Inflammatory macrophage (primary cell): ENCODE measurements at places on chromosomes 7 and 10.

- peak; percentile 37 for DNase-seq
Observed at GRCh38 chr7:83947260-83947659, 247.3 kb downstream of the SEMA3A start.

DNA sequence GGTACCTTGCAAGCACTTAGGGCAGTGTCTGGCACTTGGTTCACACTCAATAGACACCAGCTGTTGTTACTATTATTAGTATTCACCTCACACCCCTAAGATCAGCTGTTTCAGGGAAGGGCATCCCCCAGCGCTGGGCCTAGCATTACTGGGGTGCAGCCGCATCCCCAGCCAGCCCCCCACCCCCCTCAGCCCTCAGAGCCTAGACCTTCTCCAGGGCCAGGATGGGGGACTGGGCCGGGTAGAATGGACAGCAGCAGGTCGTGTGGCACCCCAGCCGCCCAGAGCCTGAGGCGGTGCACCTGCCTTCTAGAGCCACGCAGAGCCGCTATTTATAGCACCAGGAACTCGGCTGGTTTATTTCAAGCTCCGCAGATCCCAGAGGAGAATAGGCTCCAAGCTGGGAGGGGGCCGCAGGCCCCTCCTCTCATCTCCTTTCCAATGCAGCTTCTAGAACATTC is 60.5 kb downstream of the GTF2IRD1 start:
- DNase-seq, result no peak

GRCh38 chr7:46763344-46763743 is 818.6 kb downstream of the TNS3 start:
- no peak for DNase-seq

DNA sequence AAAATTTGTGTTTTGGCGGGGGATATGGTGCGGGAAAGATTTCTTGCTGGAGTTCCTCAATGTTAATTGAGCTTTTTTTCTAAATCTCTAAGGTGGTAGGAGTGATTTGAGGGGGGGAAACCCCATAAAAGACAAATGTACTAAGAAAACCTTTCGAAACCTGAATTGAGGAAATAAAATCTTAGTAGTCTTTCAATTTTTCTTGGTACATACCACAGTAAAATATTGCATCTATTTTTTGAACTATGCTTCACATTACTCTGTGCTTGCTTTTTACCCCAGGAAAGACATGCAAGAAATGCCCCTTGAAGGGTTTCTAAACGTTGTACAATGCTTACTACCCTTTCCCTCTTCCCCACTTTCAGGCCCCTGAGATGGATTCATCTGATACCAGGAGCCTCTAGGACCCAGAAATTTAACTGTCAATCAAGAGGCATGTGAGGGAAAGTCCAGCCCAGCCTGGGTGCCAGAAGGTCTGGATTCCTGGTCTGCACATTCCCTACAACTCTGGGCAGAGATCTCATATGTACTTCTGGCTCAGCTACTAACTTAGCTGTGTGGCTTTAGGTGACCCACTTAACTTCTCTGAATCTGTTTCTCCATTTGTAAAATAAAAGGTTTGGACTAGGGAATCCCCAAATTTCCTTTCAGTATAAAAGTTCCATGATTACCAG is 5.8 kb upstream of the PDCD4 start:
- peak; percentile 37 for DNase-seq

- peak; percentile 22 for DNase-seq
Observed at GRCh38 chr10:11516431-11516746, 95.1 kb downstream of the USP6NL start.

GRCh38 chr7:158354861-158355260 is 232.8 kb downstream of the PTPRN2 start:
- no peak for DNase-seq

- DNase-seq, result peak; percentile 76
Observed at GRCh38 chr10:118241229-118242137, 100.6 kb downstream of the FAM204A start.

- no peak for DNase-seq
Observed at GRCh38 chr7:94439893-94440381, 45.2 kb downstream of the COL1A2 start.

DNA sequence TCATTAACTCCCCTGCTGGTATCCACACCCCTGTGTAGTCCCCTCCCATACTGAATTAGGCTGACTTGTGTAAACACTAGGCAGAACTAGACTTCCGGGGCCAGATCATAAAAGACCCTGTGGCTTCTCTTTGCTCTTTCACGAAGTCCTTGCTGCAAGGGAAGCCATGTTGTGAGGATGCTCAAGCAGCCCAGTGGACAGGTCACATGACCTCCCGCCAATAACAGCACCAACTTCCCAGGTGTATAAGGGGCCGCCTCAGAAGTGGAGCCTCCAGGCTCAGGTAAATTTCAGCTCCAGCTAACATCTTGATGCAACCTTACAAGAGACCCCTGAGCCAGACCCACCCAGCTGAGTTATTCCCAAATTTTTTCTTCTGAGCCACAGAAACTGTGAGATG is 11.3 kb upstream of the FOXK1 start:
- DNase-seq, result no peak

DNA sequence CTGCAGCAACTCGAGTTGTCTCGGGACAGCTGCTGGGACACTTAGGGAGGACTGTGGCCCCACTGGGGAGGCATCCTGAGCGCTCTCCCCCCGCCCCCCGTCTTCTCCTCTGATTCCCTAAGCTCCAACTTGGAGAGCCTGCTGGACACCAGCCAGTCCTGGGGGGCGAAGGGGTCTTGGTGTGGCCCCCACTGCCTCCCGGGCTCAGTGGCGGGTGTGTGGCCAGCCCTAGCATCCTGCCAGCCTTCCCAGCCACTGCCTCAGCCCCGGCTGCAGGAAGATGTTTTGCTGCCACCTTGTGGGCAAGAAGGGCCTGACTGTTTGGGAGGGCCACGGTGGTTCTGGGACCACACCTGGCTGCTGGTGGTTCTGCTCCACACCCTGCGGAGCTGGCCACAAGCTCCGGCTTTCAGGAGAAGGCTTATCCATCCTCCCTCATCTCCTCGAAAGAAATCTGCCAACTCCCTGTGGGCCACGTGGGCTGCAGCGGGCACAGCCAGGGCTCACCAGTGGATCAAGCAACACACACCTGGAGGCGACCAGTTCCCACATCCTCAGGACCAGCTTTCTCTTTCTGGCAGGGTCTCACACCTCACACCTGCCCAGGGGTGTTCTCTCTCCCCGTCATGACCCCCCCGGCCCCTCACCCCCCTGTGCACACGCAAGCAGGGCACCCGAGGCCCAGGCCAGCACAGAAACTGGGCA is 24.8 kb downstream of the AGAP3 start:
- peak; percentile 63 for DNase-seq

GRCh38 chr7:80608336-80608735 is 30.1 kb upstream of the CD36 start:
- no peak for DNase-seq

GRCh38 chr7:112150823-112151641 is 55.2 kb downstream of the DOCK4 start:
- no peak for DNase-seq

GRCh38 chr10:79180414-79181221 is 111.9 kb downstream of the ZMIZ1 start:
- peak; percentile 87 for DNase-seq

GRCh38 chr7:85776691-85777345 is 590.0 kb upstream of the SEMA3D start:
- no peak for DNase-seq

- DNase-seq, result peak; percentile 83
Observed at GRCh38 chr10:22605168-22605567, 109.2 kb downstream of the PIP4K2A start.

DNA sequence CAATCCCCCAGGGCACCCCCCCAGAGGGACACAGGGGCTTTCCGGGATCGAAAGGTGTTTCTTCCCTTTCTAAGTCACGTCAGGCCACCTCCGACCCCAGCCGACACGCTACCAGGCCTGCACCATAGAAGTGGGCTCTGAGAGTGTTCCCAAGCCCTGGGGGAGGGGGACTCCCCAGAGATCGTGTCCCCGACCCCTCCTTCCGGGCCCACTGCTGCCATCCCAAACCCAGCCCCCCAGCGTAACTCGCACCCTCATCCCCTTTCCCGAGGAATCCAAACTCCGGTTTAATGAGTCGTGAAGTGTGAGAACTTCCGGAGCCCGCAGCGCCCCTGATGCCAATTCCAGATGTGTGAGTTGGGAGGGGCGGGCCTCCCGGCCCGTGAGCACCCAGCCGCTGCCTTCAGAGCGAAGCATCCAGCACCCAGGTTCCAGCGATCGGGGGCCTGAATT is 11.3 kb downstream of the UNCX start:
- DNase-seq, result no peak

DNA sequence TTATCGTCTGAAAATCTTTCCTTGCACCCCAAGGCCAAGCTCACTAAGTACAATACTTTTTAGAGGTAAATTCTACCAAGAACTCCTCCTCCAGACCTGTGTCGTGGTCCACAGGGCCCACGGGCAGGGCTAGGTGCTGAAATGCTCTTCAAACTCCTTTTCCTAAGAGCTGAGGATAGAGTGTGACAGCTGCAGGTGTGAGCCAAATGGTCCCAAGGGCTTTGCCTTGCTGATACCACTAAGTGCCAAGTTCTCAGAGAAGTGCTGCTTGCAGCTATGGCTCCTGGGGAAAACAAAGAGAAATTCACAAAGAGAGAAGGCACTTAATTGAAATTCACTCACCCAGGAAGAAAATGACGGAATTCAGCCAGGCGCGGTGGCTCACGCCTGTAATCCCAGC is 868.9 kb upstream of the AUTS2 start:
- no peak for DNase-seq

DNA sequence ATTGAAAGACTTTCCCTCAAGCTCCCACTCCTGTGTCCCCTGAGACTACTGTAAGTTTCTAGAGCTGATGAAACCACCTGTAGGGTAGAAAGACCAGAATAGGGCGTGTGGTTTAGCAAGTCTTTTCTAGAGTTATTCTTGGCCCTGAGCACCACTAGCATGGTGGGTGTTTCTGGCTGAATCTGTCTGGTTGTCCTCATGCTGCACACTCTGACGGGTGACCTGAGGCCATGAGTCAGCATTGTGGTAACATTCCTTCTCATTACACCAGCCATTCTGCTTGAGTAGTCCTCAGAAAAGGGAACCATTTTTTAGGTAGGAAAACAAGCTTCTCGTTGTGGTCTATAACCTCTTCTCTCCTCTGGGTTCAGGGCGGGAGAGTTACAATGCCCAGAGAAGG is 250.3 kb downstream of the SNX13 start:
- DNase-seq, result peak; percentile 76

- no peak for DNase-seq
Observed at GRCh38 chr7:44374007-44374763, 48.8 kb upstream of the CAMK2B start.

- DNase-seq, result no peak
Observed at GRCh38 chr10:14478201-14478600, 147.5 kb upstream of the FRMD4A start.

- no peak for DNase-seq
Observed at GRCh38 chr10:124249196-124249595, 155.8 kb upstream of the CHST15 start.

DNA sequence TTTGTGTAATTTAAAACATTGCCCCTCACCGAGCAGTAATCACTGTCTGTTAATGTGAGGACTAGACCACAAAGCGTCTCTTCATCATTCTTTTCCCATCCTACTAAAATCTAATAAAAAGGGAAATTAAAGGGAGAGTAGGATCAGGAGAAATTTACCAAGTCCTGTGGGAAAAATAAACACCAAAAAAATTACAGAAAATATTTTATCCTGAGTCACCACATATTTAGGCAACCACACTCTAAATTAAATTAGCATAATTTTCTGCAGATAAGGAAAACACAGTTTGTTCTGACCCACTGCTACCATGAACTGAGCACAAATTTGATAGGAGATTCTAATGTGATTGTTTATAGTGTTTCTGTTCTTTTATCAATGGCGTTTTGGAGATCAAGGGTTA is 49.3 kb downstream of the CCDC6 start:
- DNase-seq, result no peak

DNA sequence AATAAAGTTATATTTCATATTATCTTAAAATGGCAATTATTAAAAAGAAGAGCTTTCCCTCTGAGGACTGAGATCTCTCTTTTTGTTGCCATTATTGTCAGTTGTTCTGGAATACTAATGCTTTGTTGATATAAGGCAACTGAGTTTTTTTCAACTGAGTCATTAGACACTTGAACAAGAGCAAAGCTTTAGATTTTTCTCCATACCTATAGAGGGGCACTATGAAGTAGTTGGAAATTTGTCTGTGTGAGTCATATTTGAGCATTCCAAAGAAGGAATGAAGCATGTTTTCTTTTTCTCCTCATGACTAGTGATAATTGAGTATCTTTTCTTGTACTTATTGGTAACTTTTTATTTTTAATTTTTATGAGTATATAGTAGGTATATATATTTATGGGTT is 24.5 kb downstream of the RPA3 start:
- no peak for DNase-seq

GRCh38 chr10:71083716-71083975 is 128.7 kb upstream of the UNC5B start:
- no peak for DNase-seq

- DNase-seq, result no peak
Observed at GRCh38 chr10:101290881-101291280, 61.6 kb upstream of the LBX1 start.

- no peak for DNase-seq
Observed at GRCh38 chr10:91434041-91434440, 23.9 kb downstream of the HECTD2 start.

DNA sequence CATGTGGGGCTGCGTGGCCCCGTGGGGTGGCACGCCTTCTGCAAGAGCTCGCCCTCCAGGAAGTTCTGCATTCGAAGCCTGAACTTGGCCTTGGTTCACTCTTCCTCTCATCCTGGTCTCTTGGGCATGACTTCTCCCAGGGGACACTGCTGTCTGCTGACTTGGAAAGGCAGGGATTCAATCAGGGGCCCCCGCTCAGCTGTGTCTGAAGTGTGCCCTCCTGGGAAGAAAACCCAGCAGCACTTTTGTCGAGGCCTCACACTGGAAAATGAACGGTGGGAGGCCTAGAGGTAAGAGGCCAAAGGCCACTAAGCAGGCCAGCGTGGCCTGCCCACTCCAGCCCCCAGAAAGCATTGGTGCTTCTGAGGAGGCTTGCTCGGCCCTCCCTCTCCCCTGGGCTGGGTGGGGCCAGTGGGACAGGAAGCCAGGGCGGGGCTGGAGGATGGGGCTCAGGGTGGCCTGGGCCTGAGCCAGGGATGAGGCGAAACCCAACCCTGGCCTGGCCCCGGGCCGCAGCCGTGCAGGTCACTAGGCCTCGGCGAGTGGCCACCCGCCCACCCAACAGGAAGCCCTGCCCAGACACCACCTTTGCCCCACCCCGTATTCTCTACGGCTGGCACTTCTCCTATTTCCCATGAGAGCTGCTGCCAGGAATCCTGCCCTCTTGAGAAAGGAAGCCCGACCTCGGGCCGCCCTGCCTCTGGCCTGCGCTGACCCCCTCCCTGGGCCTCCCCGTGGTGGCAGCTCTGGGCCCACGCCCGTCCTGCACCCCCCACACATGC is 81.1 kb downstream of the ZMIZ1 start:
- DNase-seq, result peak; percentile 98

- DNase-seq, result no peak
Observed at GRCh38 chr7:129009437-129009836, 45.5 kb downstream of the TNPO3 start.

DNA sequence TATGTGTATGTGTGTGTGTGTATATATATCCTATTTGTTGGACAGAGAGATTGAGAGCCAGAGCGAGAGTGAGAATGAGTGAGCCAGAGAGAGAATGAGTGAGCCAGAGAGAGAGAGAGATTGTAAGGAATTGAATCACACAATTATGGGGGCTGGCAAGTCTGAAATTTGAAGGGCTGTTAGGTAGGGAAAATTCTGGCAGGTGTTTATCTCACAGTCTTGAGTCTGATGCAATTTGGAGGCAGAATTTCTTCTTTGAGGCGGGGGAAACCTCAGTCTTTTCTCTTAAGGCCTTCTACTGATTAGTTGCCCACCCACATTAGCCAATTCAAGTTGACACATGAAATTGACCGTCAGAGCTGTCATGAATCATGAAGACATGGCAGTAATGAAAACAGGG is 41.0 kb upstream of the WASL start:
- DNase-seq, result no peak
